ENCODE measurements at places on chromosomes 5 and 9. TPM values are rescaled to one million over a fixed set of nuclear protein-coding genes. Genes with fewer than 3 reads are reported as not detected.

- DNase-seq: no peak
Measured at GRCh38 chr5:55853041-55853670, 2.0 kb downstream of the IL31RA start.

GRCh38 chr9:127489471-127490115, 38.3 kb downstream of the LRSAM1 start:
- no peak for DNase-seq

GRCh38 chr9:127916720-127917581, at the start of gene ST6GALNAC4:
Gene ST6GALNAC4, minus strand, starts transcription at chr9:127917041. Its CDS starts 622 bp downstream, at chr9:127916419.
- peak; percentile 90 for DNase-seq

- no peak for DNase-seq
Measured at GRCh38 chr9:36249189-36249588, 9.1 kb downstream of the GNE start.

- peak; percentile 77 for DNase-seq
Measured at GRCh38 chr5:16812911-16813310, 123.2 kb downstream of the MYO10 start.

DNA sequence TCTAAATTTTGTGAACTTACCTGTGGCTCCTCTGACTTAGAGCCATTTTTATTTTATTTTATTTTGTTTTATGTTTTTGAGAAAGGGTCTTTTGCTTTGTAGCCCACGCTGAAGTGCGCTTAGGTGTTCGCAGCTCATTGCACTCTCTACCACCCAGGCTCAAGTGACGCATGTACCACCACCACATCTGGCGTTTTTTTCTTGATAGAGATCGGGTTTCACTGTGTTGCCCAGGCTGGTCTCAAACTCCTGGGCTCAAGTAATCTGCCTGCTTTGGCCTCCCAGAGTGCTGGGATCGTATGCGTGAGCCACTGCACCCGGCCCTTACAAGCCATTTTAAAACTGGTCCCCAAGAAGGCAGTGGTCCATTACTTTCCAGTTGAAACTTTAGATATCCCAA, 18.5 kb downstream of the MATR3 start:
- DNase-seq: no peak

DNA sequence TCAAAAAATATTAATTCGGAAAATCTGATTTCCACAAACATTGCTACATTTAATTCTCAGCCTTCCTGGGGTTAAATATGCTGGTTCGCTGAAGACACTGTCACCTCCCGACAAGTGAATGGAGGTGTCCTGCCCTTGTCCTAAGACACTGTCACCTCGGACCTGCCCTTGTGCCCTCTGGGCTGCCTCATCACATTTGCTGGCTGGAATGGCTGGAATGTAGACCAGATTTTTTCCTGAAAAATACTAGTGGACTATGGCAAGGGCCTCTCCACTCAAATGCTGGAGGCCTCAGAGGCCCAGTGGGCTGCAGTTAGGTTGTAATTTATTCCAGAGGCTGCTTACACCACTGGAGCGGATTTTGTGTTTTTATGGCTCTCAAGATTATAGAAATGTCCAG, 28.2 kb downstream of the CACNA1B start:
- no peak for DNase-seq

GRCh38 chr9:27540502-27540901, 10.9 kb upstream of the MOB3B start:
- no peak for DNase-seq

DNA sequence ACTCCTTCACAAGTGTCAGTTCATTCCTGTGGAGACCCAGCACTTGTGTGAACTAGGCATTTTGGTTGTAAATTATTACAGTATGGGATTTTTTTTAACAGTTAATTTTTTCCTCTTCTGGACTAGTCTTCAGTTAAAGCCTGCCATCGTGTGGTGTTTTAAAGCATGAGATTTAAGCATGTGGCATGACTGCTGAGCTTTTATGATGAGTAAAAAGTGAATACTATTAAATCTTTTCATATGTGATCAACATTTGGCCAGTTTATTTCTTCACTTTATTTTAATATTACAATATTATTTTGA, 25.0 kb downstream of the LMNB1 start:
- DNase-seq: no peak

ZNF454 gene
- total RNA-seq: not detected
